ENCODE measurements at places on chromosomes 1 and 21.

GRCh38 chr1:22550021-22550420 lies 13.3 kb upstream of the EPHA8 start:
- no peak for DNase-seq

DNA sequence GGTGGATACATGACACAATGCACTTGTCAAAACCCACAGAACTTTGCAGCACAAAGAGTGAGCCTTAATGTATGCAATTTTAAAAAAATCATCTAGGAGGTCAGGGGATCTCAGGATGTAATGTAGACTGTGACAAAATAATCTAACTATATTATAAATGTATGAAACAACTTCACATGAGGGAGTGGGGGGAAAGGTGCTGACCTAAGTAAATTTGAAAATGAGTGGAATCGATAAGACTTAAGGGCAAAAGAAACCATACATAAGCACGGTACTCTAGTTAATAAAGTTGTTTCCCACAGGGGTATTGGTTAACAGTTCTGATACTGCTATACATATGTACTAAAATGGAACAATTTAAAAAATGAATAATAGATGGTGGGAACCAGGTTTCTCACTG lies 64.7 kb downstream of the PRPF38A start:
- DNase-seq = no peak

GRCh38 chr1:16012590-16013219 lies 5.1 kb downstream of the HSPB7 start:
- DNase-seq = peak; percentile 35

DNA sequence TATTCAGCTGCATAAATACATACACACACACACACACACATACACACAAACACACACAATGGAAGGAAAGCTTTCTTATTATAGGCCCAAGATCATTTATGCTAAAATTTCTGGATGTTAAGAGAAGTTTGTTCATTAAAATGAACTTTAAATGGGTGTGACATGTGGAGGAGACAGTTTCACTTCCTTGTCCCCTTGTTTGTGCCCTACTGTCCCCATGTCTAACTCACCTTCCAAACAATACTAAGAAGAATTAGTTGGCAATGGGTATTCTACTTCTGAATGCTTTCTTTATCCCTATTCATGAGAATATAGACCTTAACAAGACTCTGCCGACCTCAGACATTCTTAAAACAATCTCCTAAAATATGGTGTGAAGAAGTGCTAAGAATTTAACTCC lies 63.5 kb upstream of the NRIP1 start:
- DNase-seq = peak; percentile 31

All from inflammatory macrophage treated with lipopolysaccharide for 4 hours (primary cell).